ENCODE measurements at places on chromosomes 13 and 19. TPM values are rescaled to one million over a fixed set of nuclear protein-coding genes. Genes with fewer than 3 reads are reported as not detected.

Gene KLK4
- total RNA-seq = not detected

GRCh38 chr13:98338310-98338709, 161.2 kb upstream of the RNF113B start:
- H3K4me1 ChIP-seq = peaks cover 8% of the 10 kb centered on the region
- no peak for DNase-seq
- H3K36me3 ChIP-seq = no peaks in the 10 kb centered on the region
- no peaks in the 10 kb centered on the region for H3K27me3 ChIP-seq
- no peak overlapping the region for H3K27ac ChIP-seq

DNA sequence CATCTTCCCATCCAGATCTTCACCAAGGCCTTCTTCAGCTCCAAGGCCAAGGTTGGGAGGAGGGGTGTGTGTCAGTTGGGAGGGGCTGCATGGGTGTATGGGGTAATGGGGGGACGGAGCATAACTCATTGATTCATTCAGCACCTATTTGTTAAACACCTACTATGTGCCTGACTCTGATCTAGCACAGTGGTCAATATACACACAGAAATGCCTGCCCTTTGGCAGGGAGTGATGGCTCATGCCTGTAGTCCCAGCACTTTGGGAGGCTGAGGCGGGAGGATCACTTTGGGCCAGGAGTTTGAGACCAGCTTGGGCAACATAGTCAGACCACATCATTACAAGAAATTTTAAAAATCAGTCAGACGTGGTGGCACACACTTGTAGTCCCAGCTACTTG, 19.2 kb upstream of the SPACA4 start:
- H3K27me3 ChIP-seq = no peaks in the 10 kb centered on the region
- H3K4me3 ChIP-seq = no peak overlapping the region
- H3K4me1 ChIP-seq = no peaks in the 10 kb centered on the region
- H3K27ac ChIP-seq = no peak overlapping the region

- no peak within 1 kb of the TSS for H3K4me3 ChIP-seq
- H3K27me3 ChIP-seq = peaks cover 73% of the 10 kb centered on the region
- H3K27ac ChIP-seq = no peak within 1 kb of the TSS
- DNase-seq = no peak
- peaks cover 43% of the 10 kb centered on the region for H3K4me1 ChIP-seq
Measured at GRCh38 chr19:49425178-49425577, at the start of gene GFY. Gene GFY (plus strand): TSS chr19:49425388. CDS start chr19:49426431, 1,043 bp downstream.

Data from heart left ventricle (tissue), 16 donors.